ENCODE measurements at places on chromosomes 4 and X. TPM values are rescaled to one million over a fixed set of nuclear protein-coding genes. Genes with fewer than 3 reads are reported as not detected.

Gene IGBP1
- total RNA-seq, result 88.1 TPM

Gene TMEM156
- not detected for total RNA-seq

Gene IQSEC2
- 14.7 TPM for total RNA-seq

Gene TEX13B
- not detected for total RNA-seq

Gene VCX3A
- total RNA-seq, result not detected

Gene ARHGAP4
- 0.88 TPM for total RNA-seq

Gene EOLA1
- total RNA-seq, result 13.0 TPM

Gene PASD1
- total RNA-seq, result not detected

Gene HS3ST1
- under 0.01 TPM for total RNA-seq

Gene FAT1
- total RNA-seq, result 474 TPM

Gene ADH6
- not detected for total RNA-seq

Measured in osteoblast (primary cell).